Stimulated activated CD4-positive, alpha-beta T cell treated with anti-CD3 and anti-CD28 coated beads, Interleukin-2, amount 100 ng/mL, for 24 hours (primary cell): ENCODE measurements at places on chromosomes 1 and 21.

GRCh38 chr1:1198423-1199140, 7.8 kb downstream of the TNFRSF18 start:
- DNase-seq: no peak

DNA sequence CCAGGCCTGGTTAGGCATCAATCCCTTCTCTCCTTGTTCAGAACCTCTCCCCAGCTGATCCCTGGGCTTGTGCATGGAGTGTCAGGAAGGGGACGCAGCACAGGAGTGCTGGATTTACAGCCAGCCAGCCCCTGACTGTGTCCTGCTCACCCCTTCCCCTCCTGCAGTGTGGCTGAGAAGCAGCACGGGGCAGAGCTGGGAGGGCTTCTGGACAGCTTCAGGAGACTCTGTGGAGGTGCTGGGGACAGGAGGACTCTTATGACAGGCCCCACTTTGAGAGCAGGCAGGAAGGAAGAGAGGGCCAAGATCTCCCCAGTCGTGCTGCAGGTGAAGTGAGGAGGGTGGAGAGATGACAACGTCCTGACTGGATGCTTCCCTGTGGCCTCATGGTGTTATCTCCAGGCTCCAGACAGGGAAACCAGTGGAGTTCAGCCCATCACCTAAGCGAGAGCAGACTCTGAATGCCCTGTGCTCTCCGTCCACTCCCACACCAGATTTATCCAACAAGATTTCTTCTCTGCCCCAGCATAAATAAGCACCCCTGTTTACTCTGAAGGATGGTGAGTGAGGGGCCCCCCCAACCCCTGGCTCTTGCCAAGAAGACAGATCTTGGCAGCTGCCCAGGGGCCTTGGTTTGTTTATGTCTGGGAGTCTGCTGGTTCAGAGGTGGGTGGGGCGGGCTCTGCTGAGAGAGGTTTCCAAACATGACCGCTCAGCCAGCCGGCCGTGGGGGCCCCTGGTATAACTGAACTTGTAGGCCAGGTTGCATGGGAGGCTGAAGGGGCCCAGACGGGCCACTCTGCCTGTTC, 21.3 kb downstream of the TMCC2 start:
- no peak for DNase-seq

DNA sequence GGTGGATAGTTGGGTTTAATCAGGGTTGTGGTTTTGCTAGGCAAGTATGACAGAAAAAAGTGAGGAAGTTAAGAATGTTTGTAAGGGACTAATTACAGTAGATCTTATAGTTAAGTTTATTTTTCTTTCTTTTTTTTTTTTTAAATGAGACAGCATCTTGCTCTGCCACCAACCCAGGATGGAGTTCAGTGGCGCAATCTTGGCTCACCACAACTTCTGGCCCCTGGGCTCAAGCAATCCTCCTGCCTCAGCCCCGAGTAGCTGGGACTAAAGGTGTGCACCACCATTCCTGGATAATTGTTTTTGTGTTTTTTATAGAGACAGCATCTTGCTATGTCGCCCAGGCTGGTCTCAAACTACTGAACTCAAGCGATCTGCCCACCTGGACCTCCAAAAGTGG, 41.7 kb downstream of the EYA3 start:
- no peak for DNase-seq

GRCh38 chr21:45882645-45883044, 98.9 kb upstream of the COL6A1 start:
- DNase-seq: no peak

GRCh38 chr1:70008660-70009059, 196.7 kb downstream of the LRRC40 start:
- DNase-seq: no peak

DNA sequence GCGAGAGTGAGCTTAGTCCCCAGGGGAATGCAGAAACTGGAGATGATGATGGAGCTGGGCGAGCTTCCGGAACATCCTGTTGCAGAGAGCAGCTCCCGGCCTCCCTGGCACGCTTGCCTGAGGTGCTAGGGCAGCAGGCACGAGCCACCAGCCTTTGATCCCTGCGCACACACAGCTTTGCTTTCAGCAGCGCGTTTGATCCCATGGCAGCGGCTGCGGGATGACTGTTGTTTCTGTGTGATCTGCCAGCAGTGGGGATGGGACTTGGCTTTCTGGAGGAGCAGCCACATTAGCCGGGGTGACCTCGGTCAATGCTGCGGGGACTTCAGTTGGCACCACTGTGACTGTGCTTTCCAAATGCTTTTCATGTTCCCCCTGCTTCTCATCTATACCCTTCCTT, 193.2 kb downstream of the KAZN start:
- no peak for DNase-seq

DNA sequence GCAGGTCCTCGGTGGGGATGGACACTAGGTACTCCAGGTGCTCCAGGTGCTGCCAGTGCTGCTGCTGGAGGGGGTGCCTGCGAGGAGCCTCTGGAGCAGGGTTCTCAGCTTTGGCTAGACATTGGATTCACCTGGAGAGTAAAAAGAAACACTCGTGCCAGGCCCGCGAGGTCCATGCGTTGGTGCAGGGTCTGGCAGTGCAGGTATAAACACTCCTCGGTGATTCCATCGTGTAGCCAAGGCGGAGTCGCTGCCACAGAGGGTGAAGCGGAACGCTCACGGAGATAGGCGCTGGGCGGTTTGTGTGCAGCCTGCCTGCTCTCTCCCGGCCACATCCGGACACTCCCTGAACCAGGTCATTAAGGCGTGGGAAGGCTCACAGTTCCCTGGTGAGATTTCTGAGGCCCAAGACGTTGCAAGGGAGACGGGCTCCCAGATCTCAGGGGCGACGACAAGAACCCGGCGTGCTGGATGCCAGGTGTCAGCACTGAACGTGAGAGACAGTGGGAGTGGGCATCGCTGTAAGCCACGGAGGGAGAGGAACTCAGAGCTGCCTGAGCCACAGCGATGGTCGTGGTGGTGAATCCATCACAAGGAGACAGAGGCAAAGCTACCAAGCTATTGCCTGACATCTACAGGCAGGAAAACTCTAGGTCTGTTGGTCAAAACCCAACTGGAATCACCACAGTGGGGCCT, 17.2 kb upstream of the SUMO3 start:
- no peak for DNase-seq

DNA sequence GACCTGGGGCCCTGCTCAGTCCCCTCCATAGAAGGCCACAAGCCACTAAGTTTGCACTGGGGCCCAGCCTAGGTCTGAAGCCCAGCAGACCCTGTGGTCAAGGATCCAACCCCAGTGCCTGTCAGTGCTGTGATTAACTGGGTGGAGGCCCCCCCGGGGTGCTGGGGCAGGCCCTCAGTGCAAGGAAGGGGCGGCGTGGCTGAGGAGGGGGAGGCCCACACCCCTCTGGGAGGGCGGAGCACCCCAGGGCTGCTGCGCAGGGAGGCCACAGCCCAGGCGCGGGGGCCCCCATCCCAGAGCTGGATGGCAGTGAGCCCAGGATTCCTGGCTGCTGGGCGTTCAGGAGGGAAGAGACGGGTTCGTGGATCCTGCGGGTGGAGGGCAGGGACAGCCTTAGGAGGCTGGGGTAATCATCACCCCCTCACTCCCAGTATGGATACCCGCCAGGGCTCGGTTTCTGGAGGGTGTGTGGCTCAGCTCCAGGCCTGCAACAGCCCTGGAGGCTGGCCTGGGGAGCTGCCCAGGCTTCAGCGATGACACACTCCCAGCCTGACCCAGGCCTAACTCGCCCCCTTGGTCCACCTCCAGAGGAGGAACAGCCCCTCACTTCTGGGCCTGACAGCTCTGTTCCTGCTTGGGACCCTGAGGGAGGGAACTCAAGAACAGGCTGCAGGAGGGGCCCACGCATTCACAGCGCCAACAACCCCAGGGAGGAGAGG, 890 bp downstream of the GJC2 start:
- no peak for DNase-seq
